Activated CD4-positive, alpha-beta T cell treated with anti-CD3 and anti-CD28 coated beads, Interleukin-2, amount 50 U/mL, for 4 hours (primary cell): ENCODE measurements at places on chromosomes 4 and X.

DNA sequence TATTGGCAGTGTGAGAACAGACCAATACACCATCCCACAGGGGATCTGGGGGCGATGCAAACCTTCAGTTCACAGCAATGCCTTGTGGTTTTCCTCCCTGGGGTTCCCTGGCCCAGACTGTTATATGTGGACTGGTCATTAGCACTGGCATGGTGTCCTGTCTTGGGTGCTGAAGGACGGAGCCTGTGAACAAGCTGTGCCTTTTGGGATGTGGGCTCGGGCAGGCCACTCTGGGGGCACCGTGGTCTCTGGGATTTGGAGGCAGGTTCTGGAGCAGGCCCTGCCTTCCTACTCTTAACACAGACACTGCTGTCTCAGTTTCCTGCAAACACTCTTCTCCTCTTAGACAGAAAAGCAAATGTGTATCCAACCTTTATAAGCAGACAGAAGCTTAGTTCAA, 93.0 kb upstream of the ADRA2C start:
- DNase-seq = no peak

DNA sequence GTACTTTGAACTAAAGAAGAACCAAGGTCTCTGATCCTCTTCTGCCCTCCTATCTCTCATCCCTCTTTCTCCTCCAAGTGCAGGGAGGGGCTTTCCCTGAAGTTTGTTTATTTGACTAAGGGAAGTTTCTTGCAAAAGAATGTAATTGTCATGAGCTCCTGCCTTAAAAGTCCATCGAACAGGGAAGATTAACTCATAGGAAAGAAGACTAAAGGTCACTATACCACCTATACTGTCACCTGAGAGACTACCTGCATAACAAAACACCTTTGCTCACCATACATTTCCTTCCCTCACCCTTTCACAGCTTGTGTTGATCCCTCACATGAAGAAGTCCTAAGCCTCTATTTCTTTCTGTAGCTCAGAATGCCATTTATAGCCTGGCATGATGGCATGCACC, 59.4 kb upstream of the C4orf54 start:
- no peak for DNase-seq

DNA sequence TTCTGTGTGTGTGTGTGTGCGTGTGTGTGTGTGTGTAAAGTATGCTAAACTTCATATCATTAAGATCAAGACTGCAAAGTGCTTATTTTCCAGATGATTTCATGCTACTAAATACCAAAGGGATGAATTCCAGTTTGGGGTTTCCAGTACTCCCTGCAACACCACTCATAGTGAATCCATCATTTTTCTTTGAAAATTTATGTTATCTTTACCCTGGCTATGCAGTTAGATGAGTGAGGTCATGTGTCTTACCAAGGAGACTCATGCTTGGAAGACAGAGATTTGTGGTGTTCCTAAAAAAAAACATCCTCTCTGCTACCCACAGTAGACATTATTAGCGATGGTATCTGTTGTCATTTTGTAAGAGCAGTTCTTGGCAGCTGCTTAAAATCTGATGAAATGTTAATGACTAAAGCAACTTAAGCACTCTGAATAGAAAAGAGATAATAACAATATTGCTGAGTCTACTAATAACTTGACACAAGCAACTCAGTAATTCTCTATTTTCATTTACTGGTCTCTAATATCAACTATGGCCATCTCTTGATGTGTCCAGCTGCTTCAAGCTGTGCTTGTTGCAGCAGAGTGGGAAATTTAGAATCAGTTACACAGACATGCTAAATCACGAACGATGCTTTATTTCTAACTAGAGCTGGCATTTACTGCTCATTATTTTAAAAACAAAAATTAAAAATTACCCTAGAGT, 1953.0 kb upstream of the IGFBP7 start:
- DNase-seq = no peak

DNA sequence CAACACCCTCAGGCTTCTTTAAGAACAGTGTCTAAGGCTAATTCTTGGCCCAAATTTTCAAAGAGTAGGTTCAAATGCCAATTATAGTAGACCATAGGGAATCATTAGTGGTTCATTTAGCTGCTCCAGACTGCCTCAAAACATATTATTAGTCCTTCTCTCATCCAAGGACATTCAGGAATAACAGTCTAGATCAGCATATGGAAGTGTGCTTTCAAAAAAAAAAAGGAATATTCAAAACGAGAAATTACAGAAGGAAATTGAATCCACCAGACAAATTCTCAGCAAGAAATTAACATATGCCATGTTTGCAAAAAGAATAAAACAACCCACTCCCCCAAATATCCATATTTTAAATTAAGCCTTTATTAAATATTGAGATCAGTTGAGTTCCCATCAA, 293.1 kb downstream of the SMARCA1 start:
- DNase-seq = no peak

DNA sequence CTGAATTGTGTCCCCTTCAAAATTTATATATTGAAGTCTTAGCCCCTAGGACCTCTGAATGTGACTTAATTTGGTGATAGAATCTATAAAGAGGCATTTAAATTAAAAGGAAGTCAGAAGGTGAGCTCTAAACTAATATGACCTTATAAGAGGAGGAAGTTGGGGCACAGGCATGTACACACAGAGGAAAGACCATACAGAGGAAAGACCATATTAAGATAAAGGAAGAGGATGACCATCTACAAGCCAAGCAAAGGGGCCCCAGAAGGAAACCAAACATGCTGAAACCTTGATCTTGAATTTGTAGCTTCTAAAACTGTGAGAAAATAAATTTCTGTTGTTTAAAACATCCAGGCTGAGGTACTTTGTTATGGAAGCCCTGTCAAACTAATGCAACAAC, 26.9 kb upstream of the CYBB start:
- DNase-seq = no peak

DNA sequence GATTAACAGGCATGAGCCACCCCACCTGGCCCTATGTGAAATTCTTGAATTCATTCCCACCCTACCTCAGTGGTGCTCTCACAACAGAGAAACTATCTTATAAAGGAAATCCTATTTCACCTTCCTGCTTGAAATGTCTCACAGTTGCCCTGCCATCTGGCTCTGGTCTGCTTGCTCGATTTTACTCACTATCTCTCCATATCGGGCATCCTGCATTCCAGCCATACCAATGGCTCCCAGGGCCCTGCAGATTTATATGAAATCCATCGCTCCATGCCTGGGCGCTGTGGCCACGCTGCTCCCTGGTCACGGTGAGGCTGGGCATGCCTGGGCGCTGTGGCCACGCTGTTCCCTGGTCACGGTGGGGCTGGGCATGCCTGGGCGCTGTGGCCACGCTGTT, 15.8 kb downstream of the SORBS2 start:
- DNase-seq = no peak

- DNase-seq = no peak
Measured at GRCh38 chr4:56320293-56320692, 67.0 kb downstream of the AASDH start.

DNA sequence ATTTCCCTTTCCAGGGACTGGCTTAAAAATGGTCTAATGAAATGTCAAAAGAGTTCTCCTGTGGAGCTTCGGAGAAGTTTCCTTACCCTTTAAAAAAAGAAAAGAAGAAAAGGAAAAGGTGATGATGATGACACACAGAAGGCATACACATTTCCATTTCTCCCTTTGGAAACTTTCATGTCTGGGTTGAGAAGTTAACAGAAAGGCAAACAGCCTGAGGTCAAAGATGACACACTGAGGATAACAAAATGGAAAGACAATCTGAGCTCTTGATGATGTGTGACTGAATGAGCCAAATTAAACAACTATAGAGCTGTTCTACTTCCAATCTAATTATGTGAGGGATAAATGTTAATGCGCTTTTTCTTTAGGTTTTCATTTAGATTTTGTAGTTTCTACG, 32.2 kb downstream of the NFXL1 start:
- DNase-seq = no peak

- no peak for DNase-seq
Measured at GRCh38 chrX:150205011-150205410, 158.1 kb upstream of the MAMLD1 start.

DNA sequence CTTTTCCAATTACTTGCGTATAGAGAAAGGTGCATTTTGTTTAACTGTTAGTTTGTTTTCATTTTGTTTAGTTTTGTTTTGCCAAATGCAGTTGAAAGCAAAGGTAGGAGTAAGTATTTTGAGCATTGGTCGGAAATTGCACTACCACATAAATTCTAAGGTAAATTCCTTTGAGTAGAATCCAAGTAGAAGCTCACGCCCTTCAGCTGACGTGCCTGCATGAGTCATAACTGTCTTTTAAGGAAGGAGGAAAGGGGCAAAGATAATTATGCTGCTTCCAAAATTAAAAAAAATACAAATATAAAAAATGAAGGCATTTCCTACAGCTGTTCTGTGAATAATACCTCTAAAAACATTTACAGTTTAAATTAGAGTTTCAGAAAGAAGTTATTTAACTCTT, 110.2 kb upstream of the MYOZ2 start:
- DNase-seq = no peak

- no peak for DNase-seq
Measured at GRCh38 chrX:129695937-129696336, 41.2 kb upstream of the APLN start.

DNA sequence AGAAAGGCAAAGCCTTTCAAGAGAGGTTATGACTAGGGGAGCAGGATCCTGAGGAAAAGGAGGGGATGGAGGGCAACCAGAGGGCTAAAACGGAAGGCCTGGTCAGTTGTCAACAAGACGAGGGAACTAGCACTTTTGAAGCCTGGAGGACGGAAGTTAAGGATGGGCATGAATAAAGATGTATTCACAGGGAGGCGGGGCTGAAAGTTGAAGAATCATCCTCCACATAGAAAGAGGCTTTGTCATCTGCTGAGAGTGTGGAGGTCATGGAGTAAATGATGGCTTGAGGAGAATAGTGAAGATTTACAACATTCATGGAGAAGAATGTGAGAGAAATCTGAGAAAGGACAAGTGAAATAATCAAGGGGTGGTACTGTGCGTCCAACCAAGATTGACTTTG, 137.5 kb downstream of the MAGEB17 start:
- no peak for DNase-seq

GRCh38 chrX:143634309-143634662, 1.6 kb downstream of the SLITRK4 start:
- no peak for DNase-seq

DNA sequence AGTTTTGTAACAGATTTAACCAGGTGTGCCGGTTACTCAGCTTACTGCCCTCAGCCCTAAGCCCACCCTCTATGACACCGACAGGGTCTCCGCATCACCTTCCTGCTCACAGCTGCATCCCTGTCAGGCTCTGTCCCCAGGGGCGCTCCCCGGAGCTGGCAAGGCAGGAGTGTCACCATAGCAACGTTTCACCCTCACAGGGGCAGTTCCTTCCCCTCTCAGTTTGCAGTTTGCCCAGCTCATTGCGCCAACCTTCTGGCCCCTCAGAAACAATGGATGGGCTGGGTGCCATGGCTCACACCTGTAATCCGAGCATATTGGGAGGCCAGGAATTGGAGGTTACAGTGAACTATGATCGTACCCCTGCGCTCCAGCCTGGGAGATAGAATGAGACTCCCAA, 42.6 kb downstream of the RGS12 start:
- DNase-seq = no peak

DNA sequence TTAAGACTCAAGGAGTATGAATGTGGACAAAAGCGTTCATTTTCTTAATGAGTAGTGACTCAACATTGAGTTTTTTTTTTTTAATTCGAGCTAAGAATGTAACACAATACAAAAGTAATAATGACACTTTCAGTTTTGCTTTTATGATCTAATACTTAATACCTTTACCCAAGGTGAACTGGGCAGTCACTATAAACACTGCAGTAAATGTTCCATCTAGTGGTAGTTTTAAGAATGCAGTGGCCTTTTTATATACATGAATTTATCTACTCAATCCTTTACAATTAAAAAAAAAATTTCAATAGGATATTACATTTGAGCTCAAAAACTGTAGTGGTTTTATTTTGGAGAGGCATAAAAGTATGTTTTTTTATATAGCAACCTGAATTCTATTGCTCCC, 33.9 kb downstream of the PDK3 start:
- DNase-seq = no peak

- no peak for DNase-seq
Measured at GRCh38 chr4:52658641-52659000, 480 bp downstream of the USP46 start.

DNA sequence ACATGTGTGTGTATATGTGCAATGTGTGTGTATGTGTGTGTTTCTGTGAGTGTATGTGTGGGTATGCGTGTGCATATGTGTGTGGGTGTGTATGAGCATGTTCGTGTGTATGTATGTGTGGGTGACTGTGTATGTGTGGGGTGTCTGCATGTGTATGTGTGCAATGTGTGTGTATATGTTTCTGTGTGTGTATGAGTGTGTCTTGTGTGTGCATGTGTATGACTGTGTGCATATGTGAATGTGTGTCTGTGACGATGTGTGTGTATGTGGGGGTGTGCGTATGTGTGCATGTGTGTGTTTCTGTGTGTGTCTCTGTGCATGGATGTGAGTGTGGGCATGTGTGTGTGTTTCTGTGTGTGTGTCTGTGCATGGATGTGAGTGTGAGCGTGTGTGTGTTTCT, 4.2 kb upstream of the ATP2B3 start:
- no peak for DNase-seq

DNA sequence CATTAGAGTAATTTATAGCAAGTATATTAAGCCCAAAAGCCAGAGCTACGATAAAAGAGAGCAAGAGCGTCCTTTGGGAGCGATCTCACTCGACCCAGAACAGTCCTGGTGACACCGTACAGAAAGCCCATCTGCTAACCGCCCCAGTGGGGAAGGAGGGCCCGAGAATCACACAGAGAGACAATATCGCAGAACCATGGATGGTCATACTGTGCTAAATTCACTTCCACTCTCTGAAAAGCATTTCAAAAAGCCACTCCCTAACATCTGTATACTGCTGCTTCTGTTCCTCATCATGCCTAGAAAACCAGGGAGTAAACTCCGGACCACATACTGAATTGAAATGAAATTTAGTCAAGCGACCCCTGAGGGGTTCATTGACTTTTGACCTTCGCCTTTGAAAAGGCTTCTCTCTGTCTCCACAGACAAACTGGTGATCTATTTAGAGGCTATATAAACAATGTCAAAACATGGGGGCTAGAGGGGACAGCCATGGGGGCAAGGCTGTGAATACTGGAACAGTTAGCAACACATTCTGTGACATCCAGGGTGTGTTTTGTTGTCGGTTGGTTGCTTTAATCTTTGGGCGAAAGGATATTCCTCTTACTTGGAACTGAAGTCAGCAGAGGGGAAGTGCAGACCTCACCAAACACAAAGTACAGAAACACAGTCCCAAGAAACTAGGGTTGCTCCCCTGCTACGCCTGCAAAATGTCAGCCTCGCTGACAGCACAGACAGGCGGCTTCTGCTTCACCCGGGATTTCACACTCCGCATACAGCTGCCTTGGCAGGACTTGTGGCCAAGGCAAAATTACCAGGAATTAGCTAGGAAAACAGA, 129.0 kb upstream of the RASGEF1B start:
- DNase-seq = no peak

DNA sequence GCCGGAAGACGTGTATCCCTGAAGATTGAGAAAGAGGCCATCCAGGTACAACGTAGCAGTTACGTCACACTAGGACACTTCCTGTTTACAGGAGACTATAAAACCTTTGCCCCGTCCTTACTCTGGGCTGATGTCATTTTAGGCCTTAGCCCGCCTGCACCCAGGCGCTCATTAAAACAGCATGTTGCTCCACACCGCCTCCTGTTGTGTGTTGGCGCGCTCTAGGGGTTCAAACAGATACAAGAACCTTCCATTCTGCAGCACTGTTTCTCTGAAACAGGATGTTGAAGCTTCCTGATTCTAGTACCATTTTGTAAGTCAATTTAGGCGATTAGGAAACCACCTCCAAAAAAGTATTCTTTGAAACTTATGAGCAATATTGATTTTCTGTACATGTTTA, 722.1 kb downstream of the PCDH7 start:
- no peak for DNase-seq

GRCh38 chrX:7552760-7553159, 290.2 kb upstream of the VCX start:
- no peak for DNase-seq
